Activated CD4-positive, alpha-beta T cell treated with anti-CD3 and anti-CD28 coated beads for 1 hour (primary cell): ENCODE measurements at places on chromosomes 13 and 19.
A peak's percentile ranks its signal among the peaks of the same experiment; 100 is the strongest.

GRCh38 chr19:50286443-50286842 is 42.7 kb downstream of the KCNC3 start:
- DNase-seq: no peak

- DNase-seq: no peak
Measured at GRCh38 chr13:112712451-112713207, 22.8 kb downstream of the ATP11A start.

DNA sequence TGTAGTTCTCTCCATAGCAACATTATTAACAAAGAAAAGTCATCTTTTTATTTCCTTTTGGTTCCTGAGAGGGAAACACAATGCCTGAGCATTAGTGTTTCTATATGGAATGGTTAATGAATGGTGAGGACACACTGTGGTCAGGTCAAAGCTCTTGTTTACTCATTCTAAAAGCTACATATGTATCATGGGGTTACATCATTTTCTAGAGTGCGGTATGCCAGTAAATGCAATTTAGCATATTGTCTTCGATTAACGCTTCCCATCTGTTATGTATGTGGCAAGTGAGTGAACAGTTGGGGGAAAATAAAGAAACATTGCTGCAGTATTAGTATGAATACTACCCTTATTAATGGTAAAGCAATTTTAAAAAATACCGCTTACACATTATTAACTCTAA is 1152.2 kb upstream of the SPRY2 start:
- DNase-seq: no peak

- no peak for DNase-seq
Measured at GRCh38 chr19:47113850-47114651, 475 bp upstream of the ZC3H4 start.

- no peak for DNase-seq
Measured at GRCh38 chr19:18274219-18274780, at the start of gene IQCN. Gene IQCN (minus strand): TSS chr19:18274452. CDS start chr19:18269478, 4,974 bp downstream.

GRCh38 chr13:103935117-103935516 is 868.9 kb upstream of the SLC10A2 start:
- DNase-seq: no peak

DNA sequence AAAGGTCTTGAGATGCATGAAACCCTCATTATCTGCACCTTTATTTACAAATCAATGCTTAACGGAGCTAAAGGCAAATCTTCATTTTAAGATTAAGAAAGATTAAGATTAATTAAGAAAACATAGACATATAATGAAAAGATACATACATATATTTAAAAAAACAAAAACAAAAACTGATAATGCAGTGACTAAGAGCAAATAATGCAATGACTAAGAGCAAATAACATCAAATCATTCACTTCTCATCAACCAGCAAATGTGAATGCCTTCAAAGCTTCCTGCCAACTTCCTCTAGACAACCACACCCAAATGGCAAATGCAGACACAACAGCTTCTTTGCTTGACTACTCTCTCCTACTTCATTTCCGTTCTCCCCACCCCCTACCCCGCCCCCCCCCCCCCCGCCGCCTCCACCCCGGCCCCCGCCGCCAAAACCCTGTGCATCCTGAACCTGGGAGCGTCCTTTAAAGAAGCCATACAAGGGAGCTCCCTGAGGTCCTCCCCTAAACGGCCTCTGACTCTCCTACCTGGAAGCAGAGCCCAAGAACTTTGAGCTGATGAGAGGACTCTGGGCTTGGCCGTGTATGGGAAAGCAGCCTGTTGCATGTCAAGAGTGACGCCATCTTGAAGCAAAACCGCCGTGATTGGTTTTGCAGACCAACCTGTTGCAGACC is 24.5 kb downstream of the TEX101 start:
- peak; percentile 10 for DNase-seq

DNA sequence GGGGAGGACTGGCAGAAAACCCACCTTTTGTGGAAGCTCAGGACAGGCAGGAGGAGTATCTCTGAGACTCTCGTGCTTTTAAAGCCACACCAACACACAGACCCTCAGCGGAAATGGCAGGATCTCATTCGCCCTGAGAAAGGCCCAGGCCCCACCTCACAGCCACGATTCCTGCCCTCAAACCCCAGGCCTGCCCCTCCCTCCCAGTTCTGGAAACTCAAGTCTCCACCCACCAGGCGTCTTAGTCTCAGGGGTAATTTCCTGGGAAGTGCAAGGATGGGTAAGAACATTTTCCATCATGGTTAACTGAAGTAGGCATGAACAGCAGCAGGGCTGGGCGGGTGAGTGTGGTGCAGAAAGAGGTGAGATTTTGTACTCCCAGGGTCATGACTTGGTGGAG is 8.0 kb upstream of the PDE4C start:
- DNase-seq: no peak

GRCh38 chr19:38310986-38311385 is 4.8 kb downstream of the YIF1B start:
- no peak for DNase-seq

DNA sequence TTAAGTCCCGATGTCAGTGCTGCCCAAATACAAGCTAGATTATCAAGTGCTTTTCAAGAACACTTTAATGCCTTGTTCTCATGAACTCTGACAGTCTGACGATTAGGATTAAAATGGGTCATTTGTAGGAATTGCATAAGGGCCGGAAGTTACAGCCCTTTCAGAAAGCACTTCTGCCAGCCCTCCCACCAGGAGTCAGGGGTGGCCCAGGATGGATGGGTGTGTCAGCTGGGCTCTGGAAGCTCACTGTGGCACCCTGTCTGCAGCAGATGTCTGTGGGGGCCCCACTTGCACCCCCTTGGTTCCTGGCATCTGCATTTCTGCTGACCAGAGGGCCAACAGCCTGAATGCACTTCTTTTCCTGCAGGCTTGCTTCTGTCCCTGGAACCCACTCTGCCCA is 712.7 kb downstream of the UQCRFS1 start:
- no peak for DNase-seq

DNA sequence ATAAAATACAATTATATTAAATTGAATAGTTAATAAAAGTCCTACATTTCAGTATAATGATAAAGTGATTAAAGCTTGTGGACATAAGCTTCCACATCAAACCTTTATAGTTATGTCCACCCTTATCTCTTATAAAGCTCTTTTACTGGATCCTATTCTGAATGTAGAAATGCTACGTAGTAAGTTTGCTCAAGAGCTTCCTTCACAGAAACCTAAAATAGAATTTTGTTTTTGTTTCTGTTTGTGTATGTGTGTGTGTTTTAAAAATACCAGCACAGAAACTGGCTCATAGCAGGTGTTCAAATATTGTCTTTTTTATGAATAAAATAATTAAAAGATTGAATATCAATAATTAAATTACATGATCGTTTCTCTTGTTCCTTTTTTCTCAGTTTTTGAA is 21.0 kb upstream of the UFM1 start:
- DNase-seq: no peak

DNA sequence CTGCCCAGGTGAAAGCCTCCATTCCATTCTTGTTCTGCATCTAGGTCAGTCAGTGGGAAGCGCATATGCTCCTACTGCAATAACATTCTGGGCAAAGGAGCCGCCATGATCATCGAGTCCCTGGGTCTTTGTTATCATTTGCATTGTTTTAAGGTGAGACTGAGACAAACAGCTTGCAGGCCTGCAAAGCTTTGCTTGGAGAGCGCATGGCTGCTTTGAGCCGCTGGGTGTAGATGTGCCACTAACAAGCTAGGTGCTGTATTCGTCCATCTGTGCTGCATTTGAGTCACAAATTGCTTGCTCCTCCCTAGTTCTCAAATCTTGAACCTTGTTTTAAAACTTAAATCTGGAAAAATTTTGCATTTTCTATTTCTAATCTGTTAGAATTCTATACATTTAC is 219.1 kb downstream of the LMO7 start:
- no peak for DNase-seq

DNA sequence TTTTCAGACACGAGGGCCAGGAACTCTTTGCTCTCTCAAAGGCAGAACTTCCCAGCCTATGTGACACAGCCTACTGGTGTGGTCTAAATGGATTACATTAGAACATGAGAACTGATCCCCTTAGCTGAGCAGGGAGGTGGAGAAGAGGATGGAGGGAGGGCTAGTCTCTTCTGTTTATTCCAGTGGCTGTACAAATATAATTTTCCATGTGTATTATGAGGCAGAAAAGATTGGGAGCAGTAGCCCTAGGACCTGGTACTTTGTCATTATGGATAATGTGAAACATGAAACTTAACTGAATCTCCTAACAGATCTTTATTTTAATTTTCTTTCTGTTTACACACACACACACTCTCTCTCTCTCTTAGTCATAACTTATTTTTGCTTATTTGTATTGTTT is 82.1 kb downstream of the WDFY2 start:
- DNase-seq: no peak

- DNase-seq: no peak
Measured at GRCh38 chr13:114035583-114036531, 62.0 kb upstream of the C13orf46 start.
